Choroid plexus epithelial cell (primary cell): ENCODE measurements at places on chromosomes 6 and 20.

- DNase-seq, result peak; percentile 72
These were observed 156.6 kb downstream of the NFATC2 start for GRCh38 chr20:51385646-51386530.

GRCh38 chr6:2877960-2878359, 25.1 kb downstream of the SERPINB9 start:
- no peak for DNase-seq

DNA sequence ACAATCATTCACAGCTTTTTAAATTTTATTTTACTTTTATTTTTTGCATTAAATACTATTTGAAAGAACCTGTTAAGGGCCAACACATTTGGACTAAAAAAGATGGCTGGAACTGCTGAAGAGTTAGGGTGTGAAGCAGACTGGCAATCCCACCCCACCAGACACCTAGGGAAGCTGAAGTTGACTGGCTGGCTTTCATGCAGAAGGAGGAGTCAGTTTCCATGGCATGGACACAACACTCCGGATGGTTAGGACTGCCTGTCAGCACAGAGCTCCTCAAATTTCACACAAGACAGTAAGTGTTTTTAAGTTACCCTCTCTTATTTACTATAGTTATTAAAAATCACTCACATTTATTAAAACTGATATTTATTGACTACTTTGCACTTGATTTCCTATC, at the start of gene ANKRD66:
Gene ANKRD66, plus strand, starts transcription at position 238 of the 400 bp plus-strand sequence. CDS start 5,016 bp downstream, outside the sequence.
- DNase-seq, result no peak

DNA sequence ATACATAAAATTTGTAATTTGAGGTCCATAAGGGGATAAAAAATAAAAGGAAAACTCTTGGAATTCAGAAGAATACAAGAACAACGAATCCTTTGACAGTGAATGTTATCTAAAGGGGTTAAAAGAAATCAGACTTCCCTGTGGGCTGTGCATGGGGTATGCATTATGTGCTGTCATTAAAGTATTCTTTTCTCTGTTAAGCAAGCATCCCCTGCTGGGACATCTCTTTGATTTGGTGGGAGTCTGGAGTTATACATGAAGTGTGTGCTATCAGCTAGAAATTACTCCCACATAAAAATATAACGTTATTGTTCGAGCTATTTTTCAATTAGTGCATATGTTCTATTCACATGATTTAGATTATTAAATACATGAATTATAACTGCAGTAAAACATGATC, 195.2 kb downstream of the CENPW start:
- DNase-seq, result no peak

DNA sequence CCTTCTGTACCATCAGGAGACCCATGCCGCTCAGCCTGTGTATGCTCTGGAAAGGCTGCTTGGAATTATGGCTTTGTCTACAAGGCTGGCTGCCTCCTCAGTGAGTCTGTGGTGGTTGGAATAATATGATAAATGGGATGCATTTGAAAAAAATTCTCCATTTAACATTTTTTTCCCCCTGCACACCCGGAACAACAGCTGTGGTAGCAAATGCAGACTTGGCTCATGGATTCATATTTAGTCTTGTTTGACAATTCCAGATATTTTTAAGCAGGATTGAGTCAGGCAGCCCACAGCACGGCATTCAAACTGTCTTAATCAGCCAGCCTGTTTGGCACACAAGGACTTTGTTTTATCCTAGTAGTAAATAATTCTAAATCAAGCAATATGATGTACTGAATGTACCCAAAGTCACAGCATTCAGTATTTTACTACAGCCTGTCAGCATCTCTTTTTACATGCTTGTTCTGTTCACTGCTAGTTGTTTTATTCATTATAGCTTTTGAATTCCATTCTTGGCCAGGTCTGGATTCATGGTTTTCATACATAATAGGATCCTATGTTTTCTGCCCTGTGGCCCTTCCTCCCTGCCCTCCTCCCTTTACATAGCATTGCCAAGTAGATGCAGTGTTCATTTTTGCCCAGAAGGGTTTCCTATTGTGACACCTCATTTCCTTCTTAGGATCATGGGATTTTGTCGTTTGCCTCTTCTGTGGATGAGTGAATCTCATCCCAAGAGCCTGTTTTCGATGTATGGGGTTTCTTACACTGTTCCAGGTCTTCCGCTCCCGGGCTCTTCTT, 68.1 kb downstream of the LRRC1 start:
- DNase-seq, result peak; percentile 50

DNA sequence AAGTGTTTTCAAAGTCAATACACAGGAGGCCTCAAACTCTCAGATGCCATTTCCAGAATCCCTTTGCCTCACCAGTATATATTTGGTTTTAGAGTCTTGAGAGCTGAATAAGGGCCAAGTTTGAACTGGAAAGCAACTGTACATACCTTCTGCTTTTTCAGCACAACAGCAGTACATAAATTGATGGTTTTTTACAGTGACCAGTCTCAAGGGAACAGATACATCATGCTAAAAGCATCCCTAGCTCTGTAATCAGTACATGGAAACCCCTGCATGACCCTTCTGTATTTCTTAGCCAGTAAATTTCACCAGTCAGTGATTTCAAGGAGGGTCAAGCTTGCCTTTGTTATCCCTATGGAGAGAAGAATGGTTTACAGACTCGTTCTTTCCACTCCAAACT, 40.6 kb upstream of the ECHDC1 start:
- DNase-seq, result peak; percentile 83

GRCh38 chr6:79634491-79635231, 3.5 kb downstream of the SH3BGRL2 start:
- no peak for DNase-seq

- DNase-seq, result peak; percentile 1
These were observed 1.1 kb downstream of the PCSK2 start for GRCh38 chr20:17227669-17228623.

GRCh38 chr20:8663424-8663823, 405.5 kb upstream of the PLCB4 start:
- no peak for DNase-seq

- no peak for DNase-seq
These were observed 515.6 kb downstream of the EYS start for GRCh38 chr6:65191471-65191870.

GRCh38 chr20:34710568-34710839, 6.4 kb downstream of the TP53INP2 start:
- no peak for DNase-seq

- DNase-seq, result no peak
These were observed 167.9 kb upstream of the TNFAIP3 start for GRCh38 chr6:137699031-137699683.

DNA sequence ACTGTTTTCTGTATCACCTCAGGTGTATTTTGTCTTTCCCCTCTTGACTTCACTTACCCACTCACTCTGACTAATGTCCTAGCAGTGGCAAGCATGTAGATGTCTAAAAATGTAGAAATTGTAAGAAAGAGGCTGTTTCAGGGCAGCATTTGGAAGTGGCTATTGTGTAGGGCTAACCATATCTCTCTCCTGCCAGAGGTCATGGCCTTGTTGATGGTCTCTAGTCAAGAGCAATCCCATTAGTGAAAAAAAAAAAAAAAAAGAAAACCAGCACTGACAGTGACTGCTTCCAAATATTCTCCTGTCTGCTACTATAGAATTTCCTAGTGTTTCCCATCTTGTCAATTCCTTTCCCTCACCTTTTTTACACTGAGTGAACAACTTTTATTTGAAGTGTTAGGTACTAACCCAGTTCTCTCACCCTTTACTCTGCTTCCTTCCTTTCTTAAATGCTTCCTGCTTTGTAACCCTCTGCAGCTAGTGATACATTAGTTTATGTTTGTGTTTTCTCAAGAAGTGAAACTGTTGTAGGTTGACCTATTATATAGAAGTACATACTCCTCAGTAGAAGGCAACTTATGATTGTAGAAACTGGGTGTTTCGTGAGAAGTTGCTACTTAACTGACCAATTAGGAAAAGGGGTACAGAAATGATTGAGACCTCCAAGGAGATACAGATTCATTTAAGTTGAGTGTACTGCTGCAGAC, 174.1 kb upstream of the PTPRK start:
- no peak for DNase-seq

GRCh38 chr6:108598305-108598863, 37.7 kb downstream of the FOXO3 start:
- no peak for DNase-seq

- no peak for DNase-seq
These were observed 19.1 kb upstream of the ERVFRD-1 start for GRCh38 chr6:11130605-11131004.

DNA sequence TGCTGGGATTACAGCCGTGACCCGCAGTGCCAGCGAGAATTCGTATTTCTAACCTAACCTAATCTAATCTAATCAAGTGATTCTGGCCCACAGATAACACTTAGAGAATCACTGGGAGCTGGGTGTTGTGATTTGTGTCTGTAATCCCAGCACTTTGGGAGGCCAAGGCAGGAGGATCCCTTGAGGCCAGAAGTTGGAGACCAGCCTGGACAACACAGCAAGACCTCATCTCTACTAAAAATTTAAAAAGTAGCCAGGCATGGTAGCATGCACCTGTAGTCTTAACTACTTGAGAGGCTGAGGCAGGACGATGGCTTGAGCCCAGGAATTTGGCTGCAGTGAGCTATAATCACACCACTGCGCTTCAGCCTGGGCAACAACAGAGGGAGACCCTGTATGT, 21.4 kb upstream of the NCOA3 start:
- DNase-seq, result no peak

DNA sequence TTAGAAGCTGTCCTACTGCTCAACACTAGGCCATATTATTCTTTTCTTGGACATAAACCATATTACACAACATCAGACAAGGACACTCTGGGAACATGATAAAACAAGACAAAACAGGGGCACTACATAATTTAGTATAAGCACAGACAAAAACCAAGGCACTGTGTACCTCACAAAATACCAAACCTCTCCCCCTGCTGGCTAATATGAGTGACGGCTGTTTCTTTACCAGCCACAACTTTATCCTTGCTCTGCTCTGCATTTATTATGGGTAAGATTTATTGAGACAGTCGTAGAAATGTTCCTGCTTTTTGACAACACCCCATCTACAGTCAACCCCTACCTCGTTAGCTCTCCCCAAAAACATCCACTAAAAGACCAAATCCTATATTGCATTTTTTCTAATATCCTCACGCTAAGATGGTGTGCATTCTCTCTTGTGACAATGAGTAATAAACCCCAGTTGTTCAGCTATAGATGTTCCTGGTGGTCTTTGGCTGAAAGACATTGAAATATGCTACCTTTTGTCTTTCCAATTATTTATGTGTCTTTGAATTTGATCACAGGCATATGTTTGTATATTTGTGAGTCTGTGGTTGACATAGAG, 23.8 kb upstream of the POLR1H start:
- DNase-seq, result peak; percentile 49

GRCh38 chr6:53584726-53585125, 39.8 kb upstream of the GCLC start:
- DNase-seq, result no peak

- no peak for DNase-seq
These were observed 239.5 kb downstream of the SLC24A3 start for GRCh38 chr20:19451923-19452295.

DNA sequence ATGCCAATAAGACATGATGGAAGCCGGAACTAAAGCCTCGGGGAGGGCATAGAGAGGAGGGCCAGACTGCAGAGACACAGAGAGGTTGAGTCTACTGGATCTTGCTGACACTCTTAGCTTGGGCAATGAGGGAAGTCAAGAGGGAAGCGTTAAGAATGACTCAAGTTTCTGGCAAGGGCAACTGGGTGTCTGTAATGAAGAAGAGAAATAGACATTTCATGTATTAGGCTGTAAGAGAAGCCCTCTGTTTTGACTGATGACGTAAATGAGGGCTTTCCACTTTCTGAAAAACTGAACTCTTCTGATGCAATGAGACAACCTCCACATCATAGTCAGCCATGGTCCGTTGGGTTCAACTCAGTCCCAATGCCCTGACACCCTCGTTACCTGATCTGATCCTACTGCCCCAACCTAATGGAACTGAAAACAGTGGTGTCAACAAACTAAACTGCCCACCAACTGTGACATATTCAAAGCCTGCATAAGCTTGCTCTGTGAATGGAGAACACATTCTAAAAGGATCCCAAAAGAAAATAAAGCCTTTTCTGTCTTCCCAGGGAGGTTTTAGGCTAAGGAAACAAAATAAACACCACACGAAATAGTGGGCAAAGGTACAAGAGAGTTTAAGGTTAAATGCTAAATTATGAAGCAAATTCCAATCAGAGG, 45.8 kb upstream of the PNRC1 start:
- peak; percentile 88 for DNase-seq

DNA sequence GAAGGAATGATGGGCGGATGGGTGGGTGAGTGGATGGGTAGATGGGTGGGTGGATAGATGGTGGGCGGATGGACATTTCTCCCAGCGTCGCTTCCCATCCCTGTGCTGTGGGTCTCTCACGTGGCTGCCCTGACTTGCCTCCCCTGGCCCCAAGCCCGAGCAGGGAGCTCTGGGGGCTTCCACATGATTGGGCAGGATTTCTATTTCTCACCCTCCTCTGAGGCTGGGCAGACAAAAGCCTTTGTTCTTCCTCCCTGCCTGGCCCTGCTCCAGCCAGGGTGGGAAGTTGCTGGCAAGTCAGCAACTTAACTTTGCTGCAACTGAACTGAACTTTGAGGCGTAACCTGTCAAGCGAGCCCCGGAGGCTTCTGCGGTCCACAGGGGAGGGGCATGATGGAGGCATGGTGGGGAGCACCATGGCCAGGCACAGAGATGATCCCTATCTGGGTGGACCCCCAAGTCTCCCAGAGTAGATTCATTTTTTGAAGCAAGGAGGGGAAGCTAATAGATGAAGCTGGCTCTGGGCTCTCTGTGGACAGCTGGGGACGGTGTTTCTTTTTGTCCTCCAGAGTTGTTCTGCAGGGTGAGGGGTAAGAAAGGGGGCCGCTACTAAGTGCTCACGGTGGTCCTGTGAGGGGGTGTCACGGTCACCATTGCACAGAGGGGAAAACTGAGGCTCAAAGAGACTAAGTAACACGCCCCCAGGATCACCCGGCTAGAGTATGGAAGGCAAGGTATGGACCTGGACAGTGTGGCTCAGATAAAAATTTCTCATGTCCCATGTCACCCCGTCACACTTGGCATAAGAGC, 140.1 kb downstream of the CEBPB start:
- no peak for DNase-seq

GRCh38 chr20:4949833-4950178, 51.5 kb downstream of the SLC23A2 start:
- peak; percentile 73 for DNase-seq

- DNase-seq, result no peak
These were observed 116.6 kb downstream of the PTPRK start for GRCh38 chr6:128403618-128404444.

GRCh38 chr20:58712151-58712791, 19.7 kb downstream of the NPEPL1 start:
- DNase-seq, result no peak

- no peak for DNase-seq
These were observed 34.3 kb upstream of the RNF144B start for GRCh38 chr6:18352842-18353241.

- peak; percentile 73 for DNase-seq
These were observed 70.6 kb downstream of the ATXN1 start for GRCh38 chr6:16690608-16691142.
